Stimulated activated CD8-positive, alpha-beta memory T cell treated with anti-CD3 and anti-CD28 coated beads, Interleukin-4, amount 100 ng/mL, for 24 hours (primary cell): ENCODE measurements at places on chromosomes 7 and 10.

GRCh38 chr10:110436554-110437350, 61.0 kb upstream of the DUSP5 start:
- no peak for DNase-seq

DNA sequence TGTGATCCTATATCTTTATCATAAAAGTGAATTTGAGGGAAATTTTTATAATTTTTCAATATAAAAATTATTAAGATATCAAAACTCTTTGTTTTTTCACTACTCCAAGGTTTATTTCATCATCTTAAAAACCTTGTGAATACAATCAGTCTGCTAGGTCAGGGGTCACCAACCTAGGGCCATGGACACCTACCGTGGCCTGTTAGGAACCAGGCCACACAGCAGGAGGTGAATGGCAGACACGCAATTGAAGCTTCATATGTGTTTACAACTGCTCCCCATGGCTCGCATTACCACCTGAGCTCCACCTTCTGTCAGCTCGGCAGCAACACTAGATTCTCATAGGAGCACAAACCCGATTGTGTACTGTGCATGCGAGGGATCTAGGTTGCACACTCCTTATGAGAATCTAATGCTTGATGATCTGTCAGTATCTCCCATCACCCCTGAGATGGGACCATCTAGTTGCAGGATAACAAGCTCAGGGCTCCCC, 271.2 kb upstream of the C7orf33 start:
- no peak for DNase-seq

DNA sequence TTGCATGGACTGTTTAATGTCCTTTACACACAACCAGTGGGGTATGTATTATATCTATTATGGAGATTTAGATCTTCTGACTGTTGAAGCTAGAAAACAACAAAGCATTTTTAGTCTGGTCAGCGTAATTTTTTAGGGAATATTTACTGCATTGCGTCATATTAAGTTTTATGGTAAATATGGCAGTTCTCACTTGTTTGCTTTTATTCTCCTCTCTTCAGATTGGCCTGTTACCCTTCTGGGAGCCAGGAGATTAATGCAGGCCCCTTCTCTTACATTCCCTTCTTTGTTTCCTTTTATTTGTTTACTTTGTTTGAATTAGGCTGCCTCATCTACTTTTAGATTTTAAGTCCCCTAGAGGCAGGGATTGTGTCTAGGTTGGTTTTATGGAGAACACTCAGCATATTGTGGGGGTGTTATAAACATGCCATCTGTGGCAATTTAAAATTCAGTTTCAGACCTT, 13.8 kb downstream of the UBE2D1 start:
- no peak for DNase-seq

GRCh38 chr10:33330543-33331378, 3.7 kb downstream of the NRP1 start:
- peak; percentile 68 for DNase-seq

DNA sequence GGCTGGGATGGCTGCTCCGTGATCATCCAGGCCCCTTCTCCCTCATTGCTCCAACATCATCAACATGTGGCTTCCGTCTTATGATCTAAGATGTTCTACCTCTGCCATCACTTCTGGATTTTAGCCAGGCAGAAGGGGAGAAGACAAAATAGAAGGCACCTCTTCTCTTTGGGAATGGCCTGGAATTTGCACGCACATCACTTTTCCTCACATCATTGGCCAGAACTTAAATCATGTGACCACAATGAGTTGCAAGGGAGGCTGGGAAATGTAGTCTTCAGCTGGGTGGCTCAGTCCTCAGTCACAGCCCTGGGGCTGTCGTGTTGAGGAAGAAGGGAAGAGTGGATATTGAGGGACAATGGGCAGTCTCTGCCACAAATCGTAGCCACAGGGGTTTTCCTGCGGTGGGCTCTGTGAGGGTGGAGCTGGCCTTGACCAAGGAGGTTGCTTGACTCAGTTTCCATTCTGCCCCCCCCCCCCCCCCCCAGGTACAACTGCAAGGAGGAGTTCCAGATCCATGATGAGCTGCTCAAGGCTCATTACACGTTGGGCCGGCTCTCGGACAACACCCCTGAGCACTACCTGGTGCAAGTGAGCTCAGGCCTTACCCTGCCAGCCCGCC, 50.3 kb downstream of the PALD1 start:
- no peak for DNase-seq
